Suppressor macrophage treated with lipopolysaccharide for 1 hour (primary cell): ENCODE measurements at places on chromosomes 3 and 15.

DNA sequence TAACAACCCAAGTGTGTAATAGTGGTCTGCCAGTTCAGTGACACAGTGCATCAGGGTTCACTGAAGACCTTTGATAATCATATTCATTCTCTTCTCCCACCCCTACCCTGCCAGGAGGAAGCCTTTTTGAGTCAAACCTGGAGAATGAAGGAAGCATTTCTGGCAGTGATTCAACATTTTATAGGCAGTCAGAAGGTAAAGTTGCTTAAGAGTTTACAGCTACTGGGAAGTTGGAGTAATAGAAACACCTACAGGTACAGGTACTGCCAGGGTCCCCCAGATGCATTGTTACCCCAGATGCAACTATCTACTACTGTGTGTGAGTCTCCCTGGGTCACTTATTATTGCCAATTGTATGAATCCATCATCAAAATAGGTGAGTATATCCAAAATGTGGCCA is 146.9 kb upstream of the EIF1B start:
- no peak for DNase-seq

DNA sequence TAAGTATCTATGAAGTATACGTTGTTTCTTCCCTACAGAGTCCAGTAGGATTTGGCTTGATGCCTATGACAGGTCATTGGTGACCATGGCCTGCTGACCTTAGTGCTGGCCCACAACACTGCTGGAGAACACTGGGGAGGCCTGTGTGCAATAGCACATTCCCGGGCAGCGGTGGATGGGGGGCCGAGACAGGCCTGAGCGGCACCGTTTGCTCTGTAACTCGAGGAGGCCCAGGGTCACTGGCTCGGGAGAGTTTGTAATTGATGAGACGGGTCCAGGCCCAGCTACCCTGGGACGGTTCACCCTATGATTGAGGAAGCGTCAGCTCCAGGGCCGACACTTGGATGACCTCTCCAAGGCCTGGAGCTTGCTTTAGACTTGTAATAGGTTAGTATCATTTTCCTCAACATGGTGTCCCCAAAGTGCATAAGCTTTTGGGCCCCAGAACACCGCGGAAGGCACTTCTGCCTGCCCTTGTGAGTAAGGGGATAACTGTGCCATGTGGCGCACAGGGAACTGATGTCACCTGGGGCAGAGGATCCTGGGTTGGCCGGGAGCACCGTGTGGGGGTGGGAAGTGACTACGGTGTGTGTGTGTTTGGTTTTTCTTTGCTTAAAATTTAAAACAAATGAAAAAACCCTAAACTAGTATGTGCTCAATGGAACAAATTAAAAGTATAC is 12.0 kb downstream of the TRPM1 start:
- DNase-seq = no peak

- DNase-seq = peak; percentile 41
Observed at GRCh38 chr3:128763967-128764366, 38.0 kb downstream of the RAB7A start.

GRCh38 chr3:4231041-4231440 is 72.1 kb upstream of the SETMAR start:
- DNase-seq = peak; percentile 55

GRCh38 chr3:23085261-23085660 is 117.9 kb upstream of the UBE2E2 start:
- DNase-seq = no peak

DNA sequence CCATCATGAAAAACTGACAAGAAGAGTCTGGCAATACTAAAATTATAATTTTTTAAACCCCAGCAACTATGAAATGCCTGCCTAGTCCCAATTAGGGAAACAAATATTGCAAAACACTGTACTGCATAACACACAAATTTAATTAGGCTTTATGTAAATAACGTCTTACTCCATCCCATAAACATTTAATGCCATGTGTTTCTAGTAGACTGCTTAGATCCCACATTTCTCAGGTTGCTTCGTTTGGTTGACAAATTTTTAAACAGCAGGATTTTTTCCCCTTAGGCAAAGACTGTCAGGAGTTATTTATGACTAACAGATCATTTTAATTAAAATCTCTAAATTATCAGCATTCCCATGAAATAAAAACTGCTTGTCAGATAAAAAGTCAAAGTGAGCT is 29.9 kb downstream of the EIF2AK4 start:
- no peak for DNase-seq
